ENCODE measurements at places on chromosomes 13 and 19.
A peak's percentile ranks its signal among the peaks of the same experiment; 100 is the strongest.

DNA sequence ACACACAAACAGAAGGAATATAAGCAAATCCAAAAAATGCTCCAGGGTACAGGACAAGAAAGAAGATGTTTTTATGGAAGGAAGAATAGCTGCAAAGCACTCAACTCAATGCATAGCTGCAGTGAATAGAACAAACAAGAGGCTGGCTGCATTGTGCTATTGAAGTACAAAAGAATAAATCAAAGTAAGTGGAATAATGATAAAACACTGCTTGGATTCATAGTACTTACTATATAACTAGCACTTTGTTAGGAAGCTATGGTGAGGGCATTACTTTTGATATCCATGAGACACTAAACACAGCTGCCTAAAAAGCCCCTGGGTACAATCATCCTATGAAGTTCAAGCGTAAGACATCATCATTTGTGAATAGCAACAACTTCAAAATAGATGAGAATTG, 350.1 kb downstream of the PCDH9 start:
- no peak for DNase-seq

GRCh38 chr19:39150807-39151600, 25.4 kb downstream of the PAK4 start:
- no peak for DNase-seq

GRCh38 chr13:99031832-99032231, 54.0 kb upstream of the DOCK9 start:
- DNase-seq = no peak

- no peak for DNase-seq
These were observed 120.6 kb downstream of the IRS2 start for GRCh38 chr13:109665781-109666249.

DNA sequence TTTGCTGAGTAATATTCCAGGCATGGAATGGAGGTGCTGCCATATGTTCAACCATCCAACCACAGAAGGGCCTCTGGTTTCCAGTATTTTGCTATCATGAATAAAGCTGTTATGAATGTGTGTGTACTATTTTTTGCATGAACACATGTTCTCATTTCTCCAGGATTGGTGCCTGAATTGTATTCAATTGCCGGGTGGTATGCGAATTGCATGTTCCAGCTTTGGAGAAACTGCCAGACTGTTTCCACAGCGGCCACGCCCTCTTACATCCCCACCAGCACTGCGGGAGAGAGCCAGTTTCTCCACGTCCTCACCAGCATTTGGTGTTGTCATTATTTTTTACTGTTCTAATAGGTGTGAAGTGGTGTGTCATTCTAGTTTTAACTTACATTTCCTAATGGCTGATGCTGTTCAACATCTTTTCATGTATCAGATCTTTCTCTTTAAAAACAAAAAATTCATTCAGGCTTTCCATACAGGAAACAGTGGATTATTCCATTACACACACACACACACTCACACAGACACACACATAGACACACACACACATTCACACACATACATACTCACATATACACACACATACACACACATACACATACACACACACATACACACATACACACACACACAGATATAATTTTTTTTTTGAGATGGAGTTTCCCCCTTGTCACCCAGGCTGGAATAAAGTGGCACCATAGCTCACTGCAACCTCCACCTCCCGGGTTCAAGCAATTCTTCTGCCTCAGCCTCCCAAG, 154.1 kb downstream of the PTPRS start:
- DNase-seq = no peak

- DNase-seq = no peak
These were observed 8.3 kb upstream of the ZNF556 start for GRCh38 chr19:2858864-2859263.

DNA sequence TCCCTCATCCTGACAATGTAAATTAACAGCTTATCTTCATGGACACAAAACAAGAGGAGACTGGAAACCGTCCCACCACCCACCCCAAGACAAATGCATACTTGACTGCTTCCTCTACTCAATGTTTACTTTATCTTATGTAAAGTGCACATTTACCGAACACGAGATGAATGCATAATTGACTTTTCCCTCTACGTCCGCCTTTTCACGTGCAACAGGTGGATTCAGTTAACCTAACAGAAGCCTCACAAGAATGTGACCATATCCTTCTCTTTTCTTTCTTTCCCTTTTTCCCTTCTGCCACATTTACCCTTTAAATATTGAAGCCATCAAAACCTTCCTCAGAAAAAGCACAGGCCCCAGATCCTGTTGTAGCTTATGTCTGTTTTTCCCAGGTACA, 468.0 kb downstream of the UQCRFS1 start:
- DNase-seq = no peak

- peak; percentile 68 for DNase-seq
These were observed 54.0 kb downstream of the GNG7 start for GRCh38 chr19:2648528-2648937.

DNA sequence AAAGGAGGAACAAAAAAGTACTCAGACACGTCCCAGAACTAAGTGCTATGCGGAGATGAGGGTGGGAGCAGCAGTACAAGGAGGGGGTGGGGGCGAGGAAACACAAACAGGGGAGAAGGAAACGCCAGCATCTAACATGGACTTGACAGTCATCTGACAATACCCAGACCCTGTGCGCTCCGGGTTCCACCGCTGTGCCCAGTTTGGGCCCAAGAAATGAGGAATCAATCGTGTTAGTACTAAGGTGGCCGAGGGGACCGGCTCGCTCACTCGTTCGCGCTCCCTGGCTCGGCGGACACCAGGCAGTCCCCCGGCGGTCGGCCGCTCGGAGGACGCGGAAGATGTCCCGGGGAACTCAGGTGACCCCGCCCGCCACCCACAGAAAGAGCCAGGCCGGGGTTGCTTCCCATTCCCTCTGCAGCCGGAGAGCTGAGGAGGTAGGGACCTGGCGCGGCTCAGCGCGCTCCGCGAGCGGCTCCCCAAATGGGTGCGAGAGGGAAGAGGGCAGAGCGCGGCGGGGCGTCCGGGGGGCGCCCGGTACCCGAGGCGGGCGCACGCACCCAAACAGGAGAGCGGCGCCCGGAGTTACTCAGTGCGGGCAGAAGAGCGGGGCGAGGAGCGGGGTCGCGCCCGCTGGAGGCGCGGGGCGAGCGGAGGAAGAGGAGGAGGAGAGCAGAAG, 616 bp downstream of the TSHZ3 start:
- no peak for DNase-seq

GRCh38 chr19:3645726-3646125, 19.1 kb upstream of the CACTIN start:
- DNase-seq = no peak

- DNase-seq = no peak
These were observed 1183.9 kb downstream of the SLITRK1 start for GRCh38 chr13:82698383-82698782.

DNA sequence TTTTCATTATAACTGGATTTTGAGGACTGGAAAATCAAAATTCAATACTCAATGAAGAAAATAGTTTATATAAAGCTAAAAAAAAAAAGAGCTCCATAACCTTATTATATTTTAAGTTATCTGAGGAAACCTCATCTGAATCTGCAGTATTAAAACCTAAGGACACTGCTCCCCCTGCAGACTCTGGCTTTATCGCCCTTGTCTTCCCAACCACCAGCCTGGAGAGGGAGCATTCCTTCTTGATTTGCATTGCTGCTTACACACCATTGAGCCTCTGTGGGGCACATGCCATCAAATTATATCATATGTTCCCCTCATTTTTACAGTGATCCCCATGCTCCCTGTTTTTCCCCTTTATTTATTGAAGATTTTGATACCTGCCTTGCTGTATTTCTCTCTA, 871.4 kb upstream of the GPC6 start:
- DNase-seq = no peak

DNA sequence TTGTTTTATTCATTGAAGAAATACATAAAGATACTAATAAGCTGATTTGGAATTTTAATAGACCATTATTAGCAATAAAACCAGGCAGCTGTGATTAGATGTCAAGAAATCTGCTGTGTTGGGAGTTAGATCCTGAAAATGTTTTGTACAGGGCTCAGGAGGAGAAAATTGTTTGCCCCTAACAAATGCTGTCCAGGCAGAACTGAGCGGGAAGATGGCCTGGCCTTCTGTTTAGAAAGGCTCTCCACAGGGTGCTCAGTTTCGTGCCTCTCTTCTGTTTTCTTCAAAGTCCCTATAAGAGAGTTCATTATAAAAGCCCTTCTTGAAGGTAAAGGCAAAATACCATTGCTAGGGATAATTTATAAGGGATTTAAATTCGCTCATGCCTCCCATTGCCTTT, 64.1 kb downstream of the ERCC5 start:
- DNase-seq = no peak

- DNase-seq = no peak
These were observed 665 bp downstream of the ZNF497 start for GRCh38 chr19:58361900-58362271.

DNA sequence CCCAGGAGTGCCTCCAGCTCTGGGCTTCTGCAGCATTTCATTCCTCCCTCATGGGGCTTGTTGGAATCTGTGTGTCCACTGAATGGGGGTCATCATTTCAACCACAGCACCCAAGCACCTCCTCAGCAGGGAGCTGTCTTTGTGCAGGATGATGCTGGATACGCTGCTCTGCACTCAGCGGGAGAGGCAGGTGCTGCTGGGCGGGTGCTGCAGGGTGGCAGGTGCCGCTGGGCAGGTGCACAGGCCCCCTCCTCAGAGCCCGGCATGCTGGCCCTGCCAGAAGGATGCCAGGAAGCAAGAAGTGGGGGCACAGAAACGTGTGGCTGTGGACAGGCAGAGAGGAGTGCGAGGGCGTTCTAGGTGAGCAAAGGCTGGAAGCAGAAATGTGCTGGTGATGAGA, 121.8 kb upstream of the VSTM2B start:
- DNase-seq = no peak

- no peak for DNase-seq
These were observed 73.9 kb upstream of the GPR183 start for GRCh38 chr13:99380921-99381645.

- DNase-seq = no peak
These were observed 7.9 kb upstream of the ZNF626 start for GRCh38 chr19:20669263-20669662.

Measured in T-helper 2 cell (primary cell).